NCI-H524 treated with DMSO at 0.1 percent for 48 hours (cell line): ENCODE measurements at places on chromosomes 7 and 10.

DNA sequence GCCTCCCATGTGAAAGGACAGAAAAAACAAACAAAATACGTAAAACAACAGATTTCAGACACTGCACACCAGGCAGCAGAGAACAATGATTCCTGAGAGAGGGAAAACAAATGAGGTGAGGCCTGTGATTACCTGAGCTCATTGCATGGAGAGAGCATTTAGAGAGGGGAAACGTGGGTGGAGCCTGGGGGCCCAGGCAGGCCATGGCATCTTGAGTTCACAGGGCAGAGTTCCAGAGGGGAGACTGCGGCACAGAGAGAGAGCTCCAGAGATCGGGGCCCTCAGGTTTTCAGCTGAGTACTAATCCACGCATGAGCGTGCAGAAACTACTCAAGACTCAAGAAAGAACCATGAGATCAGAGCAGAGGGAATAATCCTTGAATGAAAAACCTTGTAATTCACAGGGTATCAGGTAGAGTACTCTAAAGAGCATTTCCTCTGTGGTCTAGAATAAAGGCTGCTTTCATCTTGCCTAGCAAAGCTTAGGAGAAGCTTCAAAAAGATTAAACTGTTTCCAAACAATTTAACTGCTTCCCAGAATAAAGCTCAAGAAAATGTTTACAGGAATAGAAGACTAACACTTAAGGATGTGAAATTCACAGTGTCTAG is 46.6 kb upstream of the ARHGAP12 start:
- DNase-seq = no peak

DNA sequence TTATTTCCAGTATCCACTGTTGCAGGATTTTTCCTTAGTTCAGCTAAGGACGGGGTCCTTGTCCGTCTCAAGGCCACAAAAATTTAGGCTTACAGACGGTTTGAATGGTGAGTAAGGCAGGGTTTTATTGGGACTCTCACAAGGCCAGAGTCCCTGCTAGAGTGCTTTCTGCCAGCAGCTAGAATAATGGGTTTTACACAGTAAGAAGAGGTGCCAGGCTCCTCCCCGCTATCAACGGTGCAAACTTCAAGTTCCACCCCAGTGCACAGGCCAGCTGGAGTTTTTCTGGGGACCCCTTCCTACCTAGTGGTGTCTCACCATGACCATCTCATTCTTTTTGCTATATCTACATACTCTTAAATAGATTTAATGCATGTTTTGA is 198.5 kb upstream of the KCTD7 start:
- DNase-seq = no peak

- DNase-seq = no peak
These were observed 279.5 kb upstream of the GNAI1 start for GRCh38 chr7:79855172-79855571.

DNA sequence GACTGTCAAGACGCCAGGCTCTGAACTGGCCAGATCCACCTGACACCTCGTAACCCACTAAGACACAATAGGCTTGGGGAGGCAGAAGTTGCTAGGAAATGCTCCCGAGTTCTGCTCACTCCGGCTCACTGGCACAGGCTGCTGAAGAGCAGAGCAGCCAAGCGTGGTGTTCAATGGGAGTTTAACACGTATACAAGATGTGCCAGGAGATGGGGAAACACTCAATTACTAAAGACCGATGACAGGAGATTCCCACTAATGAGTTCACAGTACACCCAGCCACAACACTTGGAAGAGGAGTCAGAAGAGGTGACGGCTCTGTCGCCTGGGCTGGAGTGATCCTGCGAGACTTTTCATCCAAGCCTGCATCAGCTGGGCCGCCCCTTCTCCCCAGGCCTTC is 303.4 kb downstream of the GFRA1 start:
- no peak for DNase-seq

DNA sequence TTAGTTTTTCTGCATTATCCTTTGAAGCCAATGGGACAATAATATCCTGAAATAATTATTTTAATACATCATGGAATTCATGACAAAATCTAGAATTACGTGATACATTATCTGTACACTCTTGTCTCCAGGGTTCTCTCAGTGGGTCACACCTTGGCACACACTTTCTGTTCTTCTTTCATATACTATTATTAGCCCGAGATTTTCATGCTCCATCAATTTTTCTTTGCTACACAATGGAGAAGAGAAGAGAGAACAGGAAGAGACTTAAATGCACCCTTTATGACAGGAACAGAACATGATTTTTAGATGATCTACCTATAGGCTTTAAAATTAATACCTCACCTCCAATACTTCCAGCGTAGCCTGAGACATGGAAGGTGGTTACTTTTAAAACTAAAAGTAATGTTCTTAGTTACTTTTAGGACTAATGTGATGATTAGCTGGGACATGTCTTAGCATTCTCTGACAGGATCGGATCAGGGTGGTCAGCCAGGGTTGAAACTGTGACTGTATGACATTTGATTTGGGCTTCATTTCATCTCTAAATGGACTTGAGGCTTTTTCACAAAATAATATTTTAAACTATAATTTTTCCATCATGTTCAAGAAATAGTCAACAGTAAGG is 148.2 kb upstream of the WNT16 start:
- DNase-seq = no peak

DNA sequence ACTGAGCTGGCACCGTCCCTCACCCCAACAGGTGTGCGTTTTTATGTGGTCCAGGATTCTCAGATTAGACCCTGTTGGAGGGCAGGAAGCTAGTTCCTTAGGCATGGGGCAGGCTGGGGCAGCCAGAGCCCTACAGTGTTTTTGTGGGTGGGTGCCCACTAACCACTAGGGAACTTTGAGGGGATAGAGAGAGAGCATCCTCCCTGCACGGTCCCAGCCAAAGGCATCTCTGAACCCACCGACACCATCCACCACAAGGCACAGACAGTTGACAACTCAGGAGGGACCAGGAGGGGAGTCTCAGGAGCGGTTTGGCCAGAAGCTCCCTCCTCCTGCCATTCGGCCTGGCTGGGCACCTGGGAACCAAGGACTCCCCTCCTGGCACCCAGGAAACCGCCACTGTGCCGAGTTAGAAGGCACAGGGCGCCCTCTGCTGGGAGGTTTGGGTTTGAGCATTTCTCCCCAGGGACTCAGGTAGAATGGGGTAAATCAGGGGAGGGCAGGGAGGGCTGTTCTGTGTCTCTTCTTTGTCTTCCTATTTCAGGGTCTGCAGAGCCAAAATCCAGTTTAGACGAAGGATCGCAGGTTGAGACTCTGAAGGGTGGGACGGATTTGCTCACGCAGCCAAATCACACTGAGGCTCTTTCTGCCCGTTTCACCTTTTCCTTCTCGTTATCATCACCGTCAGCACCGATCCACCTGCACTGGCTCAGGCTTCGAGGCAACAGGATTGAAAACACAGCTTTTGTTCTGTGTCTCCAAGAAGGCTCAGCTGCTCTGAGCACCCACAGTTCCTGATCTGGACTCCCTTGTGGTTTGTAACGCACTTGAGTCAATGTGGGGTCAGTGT is 84.8 kb upstream of the COL13A1 start:
- no peak for DNase-seq

DNA sequence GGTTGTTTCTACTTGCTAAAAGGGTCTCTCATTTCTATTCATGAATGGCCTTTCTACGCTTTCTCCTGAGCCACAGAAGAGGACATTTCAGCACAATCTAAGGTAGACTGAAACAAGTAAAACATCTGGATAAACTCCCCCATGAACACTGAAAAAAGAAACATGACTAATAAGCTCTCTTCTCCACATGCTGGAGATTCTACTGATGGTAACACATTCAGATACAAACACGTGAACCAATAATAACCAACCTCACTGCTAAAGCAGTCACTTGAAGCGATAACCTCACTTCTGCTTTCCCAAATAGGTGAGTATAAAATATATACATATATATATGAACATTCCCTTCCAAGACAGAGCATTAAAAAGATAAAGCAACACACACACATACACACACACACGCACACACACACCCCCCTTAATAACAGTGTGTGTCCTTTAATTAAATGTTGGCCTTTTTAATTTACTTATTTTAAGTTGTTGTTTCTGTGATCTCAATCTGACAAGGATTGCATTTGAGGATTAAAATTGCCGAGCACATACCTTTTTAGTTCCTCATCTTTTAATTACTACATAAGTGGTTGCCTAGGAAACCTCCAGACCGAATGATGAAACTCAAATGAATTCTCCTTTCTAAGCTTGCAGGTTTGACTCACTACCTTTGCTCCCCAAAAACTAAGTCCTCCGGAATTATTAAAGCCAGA is 292.4 kb upstream of the KLF14 start:
- no peak for DNase-seq

DNA sequence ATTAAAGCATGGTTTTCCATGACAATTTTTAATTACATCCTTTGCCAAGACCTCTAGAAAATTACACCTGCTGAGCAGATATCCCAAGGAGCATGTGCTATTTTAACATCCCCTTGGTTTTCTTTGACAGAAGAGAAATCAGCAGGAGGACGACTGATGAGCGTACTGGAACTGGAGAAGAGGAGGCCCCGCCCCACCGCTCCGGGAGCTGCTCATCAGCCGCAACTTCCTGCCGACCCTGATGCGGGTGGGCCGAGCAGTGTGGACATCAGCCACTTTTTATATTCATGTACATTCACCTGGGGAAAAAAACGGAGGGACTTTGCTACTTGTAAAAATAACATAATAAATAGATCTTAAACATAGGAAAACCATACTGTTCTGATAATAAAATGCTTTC is 54.2 kb downstream of the CDC123 start:
- no peak for DNase-seq

DNA sequence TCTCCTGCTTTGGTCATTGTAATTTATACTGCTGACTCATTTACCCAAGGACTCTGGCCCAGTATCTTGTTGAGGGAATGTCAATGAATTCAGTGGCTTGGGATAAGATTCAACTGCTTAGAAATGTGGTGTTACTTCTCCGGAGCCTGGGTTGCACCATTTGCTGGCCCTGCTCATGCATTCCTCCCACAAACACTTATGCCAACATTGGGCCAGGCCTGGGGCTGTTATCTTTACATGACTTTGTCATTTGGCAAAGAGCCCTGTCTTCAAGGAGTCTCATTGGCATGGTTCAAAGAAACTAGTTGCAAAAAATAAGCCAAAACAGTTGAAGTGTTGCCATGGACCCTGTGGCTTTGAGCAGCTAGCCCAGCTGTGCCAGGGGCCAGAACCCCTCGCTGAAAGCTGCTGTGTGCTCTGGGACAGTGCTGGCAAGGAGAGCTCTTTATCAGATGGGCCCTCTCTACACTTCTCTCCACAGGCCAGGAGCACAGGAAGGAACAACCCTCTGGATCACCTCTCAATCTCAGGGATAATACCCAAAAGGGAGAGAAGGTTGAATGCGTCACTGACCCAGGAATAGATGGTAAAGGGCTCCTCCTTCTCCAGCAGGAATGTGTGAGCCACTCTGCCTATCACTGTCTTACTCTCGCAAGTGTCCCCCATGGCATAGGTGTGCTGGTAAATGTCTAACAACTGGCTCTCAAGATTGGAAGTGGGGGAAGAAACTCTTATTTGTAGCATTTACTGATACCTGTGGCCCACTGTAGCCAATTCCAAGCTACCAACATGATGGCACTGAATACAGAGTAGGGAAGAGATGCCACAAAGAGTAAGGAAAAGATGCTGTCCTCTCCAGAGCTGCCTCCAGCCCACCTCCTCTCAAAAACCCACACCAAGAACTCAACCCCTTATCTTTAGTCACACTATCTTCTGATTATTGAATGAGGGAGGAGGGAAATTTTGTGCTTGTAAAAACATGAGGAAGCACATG is 23.5 kb upstream of the PDE1C start:
- no peak for DNase-seq

- DNase-seq = no peak
These were observed 295.0 kb upstream of the IGFBP3 start for GRCh38 chr7:46215987-46216567.

DNA sequence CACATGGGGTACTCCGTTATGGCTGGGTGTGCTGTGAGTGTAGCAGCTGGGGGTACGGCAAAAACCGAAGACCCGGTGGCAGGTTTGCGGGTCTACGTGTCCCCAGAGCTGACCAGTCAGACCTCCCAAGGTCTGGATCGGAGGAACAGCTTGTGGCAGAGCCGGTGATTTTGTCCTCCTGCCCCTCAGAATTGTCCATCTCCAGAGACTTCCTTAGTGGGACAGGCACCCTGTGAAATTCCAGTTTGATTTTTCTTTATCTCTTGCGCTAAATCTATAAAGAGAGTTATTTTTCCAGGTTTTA is 1.0 kb downstream of the EIF3B start:
- DNase-seq = no peak

DNA sequence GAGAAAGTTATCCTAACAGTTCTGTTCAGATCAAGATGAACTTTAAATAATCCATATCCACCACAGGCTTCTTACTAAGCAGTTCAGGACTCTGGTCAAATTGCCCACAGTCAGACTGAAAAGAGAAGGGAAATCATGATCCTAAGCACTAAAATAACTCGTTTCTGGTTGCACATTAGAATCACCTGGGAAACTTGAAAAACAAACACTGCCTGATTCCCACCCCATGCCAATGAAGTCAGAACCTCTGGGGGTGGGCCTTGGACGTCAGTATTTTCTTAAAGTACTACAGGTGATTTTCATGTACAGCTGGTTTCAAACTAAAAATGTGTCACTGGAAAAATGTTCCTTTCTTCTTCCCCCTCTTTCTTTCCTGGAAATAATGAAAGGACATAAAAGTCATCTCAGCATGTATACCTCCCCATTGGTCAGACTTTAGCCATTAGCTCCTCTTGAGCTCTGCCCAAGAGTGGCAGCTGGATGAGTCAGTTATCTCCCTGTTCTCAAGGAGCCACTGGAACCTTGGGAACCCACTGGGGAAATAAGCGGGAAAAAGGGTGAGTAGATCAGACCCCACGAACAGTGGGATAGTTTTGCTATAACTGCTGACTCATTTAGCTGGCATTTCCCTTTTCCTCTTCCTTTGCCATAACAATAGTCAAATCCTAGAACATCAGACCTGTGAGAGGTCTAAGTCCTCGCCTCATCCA is 75.3 kb upstream of the IL6 start:
- no peak for DNase-seq
